Bronchial epithelial cell (primary cell): ENCODE measurements at places on chromosomes 12 and 14.

GRCh38 chr12:19227190-19227879, 97.8 kb downstream of the PLEKHA5 start:
- no peak for DNase-seq

- DNase-seq, result no peak
These were observed 52.0 kb downstream of the NOC4L start for GRCh38 chr12:132196038-132196872.

GRCh38 chr12:2335513-2335912, 282.7 kb downstream of the CACNA1C start:
- DNase-seq, result no peak

GRCh38 chr12:12719496-12719895, 2.3 kb downstream of the CDKN1B start:
- DNase-seq, result peak; percentile 50

GRCh38 chr12:39354955-39355354, 88.0 kb downstream of the KIF21A start:
- peak; percentile 27 for DNase-seq

DNA sequence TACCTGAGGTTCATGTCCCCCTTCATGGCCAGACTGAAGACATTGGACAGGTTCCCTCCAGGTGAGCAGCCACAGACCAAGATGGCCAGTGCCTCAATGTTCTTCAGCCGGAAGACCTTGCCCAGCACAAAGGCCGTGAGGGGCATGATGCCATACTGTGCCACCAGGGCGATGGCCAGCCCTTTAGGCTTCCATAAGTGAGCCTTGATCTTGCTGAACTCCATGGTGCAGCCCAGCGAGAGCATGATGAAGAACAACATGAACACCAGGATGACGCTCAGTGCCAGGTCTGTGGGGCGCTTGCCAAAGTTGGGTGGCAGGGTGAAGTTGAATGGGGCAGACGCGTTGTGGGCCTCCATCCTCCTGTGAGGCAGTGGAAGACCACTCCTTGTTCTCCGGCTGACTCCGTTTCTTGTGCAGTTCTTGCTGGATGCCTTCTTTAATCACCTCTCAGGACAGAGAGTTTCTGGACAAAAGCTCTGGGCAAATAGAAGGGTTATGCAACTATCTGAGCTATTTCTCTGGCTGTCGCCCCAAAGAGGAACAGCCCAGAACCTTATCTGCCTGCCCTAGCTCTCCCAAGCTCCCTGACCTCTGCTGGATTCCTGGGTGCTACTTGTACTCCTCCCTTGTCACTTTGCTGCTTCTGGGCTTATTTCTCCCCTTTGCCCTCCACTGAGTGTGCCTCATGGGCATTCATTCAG, at the start of gene SLC10A1:
SLC10A1 (minus strand) TSS at position 445 of the 704 bp plus-strand sequence; CDS start at position 359, 86 bp downstream.
- DNase-seq, result no peak

- peak; percentile 99 for DNase-seq
These were observed 13.6 kb downstream of the PIWIL1 start for GRCh38 chr12:130351326-130351725.

GRCh38 chr12:133221241-133221640, 14.4 kb downstream of the ANHX start:
- no peak for DNase-seq

- DNase-seq, result no peak
These were observed 75.5 kb upstream of the OTX2 start for GRCh38 chr14:56885825-56886224.

- no peak for DNase-seq
These were observed 90.1 kb downstream of the RPAP3 start for GRCh38 chr12:47615711-47616110.

DNA sequence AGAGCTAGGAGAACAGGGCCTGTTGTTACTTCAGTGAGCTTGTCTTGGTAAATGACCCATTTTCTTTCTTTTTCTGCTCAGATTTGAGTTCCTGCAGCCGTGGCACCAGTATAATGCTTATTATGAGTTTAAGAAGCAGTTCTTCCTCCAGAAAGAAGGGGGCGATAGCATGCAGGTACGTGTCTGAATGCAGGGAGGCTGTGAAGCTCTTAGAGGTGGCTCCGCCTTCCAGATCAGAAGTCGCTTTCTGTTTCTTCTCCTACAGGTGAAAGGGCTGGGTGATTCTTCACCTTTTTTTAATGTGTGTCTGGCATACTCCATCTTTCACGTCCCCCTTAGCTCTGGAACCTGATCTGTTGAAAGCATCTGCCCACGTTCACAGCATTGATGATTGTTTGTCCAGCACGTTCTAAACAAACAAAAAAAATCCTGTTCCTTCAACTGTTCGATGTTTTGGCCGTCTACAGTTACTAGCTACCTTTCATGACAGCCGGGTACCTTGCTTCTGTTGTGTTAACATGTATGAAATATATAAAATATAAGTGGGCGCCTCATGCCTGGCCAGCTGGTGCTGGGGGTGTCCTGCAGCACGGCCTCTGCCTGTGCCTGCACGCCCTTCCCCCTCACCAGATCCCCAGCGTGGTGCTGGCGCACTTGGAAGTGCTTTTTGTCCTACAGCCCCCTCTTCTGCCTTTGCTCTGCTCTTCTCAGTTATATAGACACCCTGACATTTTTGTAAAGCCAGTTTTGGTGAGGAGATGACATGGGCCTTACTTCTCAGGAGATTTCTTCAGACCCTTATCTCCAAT, 44.6 kb downstream of the SFSWAP start:
- DNase-seq, result peak; percentile 30

DNA sequence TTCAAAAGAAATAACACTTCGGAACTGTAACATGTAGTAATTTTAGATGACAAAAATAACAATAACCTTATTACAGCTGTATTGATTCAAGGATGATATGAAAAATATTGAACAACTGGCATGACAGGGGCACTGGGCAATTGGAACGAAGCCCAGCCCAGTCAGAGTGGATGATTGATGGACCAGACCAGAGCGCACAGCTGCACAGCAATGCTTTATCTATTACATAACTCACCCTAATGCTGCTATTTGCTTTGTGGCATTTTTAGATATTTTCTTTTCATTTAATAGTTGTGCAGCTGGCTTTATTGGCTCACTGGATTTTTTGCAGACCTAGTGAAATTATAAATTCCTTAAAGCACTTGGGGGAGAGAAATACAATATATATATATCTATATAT, 26.9 kb upstream of the FERMT2 start:
- no peak for DNase-seq

DNA sequence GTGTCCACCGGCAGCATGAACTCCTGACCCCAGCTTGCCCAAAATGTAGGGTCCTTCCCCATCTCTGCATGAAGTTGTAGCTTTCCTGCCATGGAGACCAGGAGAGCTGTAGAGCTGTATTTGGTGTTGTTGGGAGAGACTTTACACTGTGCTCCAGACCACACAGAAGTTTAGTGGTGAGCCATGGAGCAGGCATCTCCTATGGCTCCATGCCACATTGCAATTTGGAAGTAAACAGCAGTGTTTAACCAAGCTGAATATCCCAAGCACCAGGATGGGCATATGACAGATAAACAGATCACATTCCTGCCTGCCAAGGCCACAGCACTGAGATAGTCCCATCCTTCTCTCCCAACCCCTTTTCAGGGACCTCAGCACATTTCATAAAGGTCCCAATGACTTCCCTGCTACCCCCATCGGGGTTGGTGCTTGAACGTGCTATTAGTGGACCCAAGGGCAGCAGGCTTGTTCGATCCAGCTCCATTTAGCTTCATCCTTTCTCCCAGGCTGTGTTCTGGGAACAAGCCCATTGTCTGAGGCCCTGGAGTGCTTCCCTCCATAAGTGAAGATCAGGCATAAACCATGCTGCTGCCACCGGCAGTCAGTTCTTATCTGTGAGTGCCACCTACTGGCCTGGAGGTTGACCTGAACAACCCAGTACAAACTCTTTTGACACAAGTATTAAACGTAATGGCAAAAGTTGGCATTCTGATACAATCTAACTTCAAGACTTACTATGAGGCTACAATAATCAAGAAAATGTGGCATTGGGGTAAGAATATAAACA, 172.3 kb upstream of the ATXN7L3B start:
- DNase-seq, result peak; percentile 37

DNA sequence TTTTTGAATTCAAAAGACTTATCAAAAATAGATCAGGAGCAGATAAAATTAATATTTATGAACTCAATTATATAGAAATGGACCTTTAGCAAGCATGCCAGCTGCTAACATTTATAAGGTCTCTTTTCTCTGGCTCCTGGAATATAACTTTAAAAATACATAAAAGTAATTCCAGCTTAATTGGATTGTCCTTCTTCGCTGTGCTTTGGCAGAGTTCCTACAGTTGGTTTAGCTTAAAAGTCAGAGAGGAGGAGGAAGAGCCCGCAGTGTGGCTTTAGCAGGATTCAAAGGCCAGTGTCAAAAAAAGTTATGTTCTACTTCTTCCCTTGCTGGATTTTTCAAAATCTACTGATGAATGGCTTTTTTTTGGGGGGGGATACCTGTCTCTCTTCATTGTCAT, 1484.9 kb upstream of the TMEM132C start:
- DNase-seq, result no peak

DNA sequence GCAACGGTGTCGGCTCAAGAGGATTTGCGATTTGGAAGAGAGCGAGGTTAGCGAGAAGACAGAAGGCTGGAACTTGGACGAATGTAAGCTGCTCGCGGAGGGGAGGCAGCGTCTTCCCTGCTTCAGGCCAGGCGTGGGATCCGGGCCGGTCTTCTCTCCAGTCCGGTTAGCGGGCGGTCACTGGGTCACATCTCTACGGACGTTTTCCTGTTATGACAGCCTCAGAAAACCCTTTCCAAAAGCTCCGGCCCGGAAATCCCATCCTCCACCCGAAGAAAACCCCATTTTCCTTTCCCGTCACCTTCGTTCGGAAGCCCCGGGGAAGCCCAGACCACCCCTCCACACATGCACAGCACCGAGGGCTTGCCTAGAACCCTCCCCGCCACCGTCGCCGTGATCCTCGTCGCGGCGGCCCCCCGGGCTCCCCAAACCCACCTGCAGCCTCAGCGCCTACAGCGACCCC, 268 bp downstream of the NDUFB1 start:
- DNase-seq, result peak; percentile 18

- DNase-seq, result no peak
These were observed 111.2 kb downstream of the MGST1 start for GRCh38 chr12:16458521-16459078.

DNA sequence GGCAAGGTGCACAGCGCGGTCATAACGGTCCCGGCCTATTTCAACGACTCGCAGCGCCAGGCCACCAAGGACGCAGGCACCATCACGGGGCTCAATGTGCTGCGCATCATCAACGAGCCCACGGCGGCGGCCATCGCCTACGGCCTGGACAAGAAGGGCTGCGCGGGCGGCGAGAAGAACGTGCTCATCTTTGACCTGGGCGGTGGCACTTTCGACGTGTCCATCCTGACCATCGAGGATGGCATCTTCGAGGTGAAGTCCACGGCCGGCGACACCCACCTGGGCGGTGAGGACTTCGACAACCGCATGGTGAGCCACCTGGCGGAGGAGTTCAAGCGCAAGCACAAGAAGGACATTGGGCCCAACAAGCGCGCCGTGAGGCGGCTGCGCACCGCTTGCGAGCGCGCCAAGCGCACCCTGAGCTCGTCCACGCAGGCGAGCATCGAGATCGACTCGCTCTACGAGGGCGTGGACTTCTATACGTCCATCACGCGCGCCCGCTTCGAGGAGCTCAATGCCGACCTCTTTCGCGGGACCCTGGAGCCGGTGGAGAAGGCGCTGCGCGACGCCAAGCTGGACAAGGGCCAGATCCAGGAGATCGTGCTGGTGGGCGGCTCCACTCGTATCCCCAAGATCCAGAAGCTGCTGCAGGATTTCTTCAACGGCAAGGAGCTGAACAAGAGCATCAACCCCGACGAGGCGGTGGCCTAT, 875 bp downstream of the HSPA2 start:
- DNase-seq, result no peak
